ENCODE measurements at places on chromosomes 3 and 15.

GRCh38 chr3:150738688-150739087, 24.3 kb downstream of the SIAH2 start:
- DNase-seq: no peak

DNA sequence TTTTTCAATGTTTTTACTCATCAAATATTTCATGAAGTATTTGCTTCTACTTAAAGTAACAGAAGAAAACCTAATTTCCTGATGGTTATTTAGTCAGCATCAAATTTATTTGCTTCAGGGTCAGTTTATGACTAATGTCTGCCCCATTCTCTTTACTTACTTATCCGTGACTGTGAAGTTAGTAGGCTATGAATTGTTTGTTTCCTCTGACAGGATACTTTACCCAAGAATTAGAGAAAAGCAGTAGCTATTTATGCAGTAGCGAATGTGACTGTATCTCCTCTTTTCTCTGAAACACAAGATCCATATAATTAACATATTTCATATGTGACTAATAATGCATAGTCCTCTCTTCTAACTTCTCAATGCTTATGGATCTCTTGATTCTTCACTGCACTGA, 329.9 kb upstream of the ROBO1 start:
- no peak for DNase-seq

- DNase-seq: no peak
Observed at GRCh38 chr3:151012753-151013152, 40.2 kb upstream of the CLRN1 start.

GRCh38 chr3:105222568-105223093, 144.1 kb upstream of the ALCAM start:
- no peak for DNase-seq

DNA sequence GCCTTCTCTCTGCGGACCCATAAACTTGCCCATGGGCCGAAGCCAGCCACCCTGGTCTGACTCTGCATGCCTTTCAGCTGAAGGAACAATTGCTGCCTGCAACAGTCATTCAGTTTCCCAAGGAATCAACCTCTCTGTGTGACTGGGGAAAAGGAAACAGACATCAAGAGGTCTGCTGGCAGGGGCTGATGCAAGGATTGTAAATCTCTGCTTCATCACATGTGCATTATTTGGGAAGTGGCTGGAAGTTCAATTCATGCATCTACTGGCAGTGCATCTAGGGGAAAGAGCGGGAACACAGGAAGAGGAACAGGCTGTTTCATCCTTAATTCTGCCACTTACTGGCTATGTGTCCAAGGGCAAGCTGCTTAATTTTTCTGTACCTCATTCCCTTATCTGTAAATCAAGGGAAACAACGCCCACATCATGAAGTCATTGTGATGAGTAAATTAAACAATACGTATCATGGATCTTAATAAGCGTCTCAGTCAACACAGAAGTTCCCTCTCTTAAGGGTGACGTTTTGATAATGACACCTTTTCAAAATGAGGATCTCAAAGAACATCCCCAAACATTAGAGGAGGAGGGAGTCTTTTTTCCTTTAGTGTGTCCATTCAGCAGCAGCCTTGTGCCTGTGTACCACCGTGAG, 17.4 kb upstream of the ADPGK start:
- no peak for DNase-seq

GRCh38 chr3:30131191-30131590, 475.2 kb upstream of the TGFBR2 start:
- no peak for DNase-seq

DNA sequence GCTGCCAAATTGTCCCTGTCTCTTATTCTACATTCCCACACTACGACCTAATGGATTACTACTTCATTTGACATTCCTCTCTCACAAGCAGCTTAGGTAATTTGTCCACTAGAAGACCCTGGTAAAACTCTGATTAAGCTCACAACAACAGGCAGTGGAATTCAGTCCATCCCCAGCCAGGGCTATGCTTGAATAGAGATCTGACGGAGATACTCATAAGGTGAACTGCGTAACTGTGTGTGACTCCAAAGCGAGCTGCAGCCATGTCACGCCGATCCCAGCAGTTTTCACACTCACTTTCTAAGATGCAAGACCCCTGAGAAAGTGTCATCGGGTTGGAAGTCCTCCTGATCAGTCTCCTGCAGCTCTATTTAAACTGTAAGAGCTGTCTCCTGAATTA, 25.7 kb upstream of the ROBO2 start:
- no peak for DNase-seq

DNA sequence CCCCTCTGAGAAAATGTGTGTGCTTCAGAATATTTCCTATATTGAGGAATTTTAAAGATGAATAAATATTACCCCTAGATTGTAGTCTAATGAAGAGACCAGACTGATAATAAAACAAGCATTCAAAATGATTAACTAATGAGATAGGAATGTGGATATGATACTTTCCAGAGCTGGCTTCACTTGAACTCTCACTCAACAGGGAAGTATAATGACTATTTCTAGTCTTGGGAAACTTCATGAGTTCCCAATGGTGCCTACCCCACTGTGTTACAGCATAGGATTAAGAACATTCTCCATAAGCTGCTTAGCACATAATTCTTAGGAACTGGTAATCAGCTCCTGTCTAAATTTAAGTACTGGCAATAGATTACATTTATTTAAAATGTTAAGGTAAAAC, 261.5 kb upstream of the ZNF385D start:
- DNase-seq: no peak

Data from C1 segment of cervical spinal cord (tissue), 14 donors.